A549 treated with AZD2906 at 1 μM for 4 hours (cell line): ENCODE measurements at places on chromosomes 5 and 9. TPM values are rescaled to one million over a fixed set of nuclear protein-coding genes. Genes with fewer than 3 reads are reported as not detected.

LCN9 gene
- total RNA-seq, result not detected in 5 replicates

SERF1A gene
- 0.63 to 1.8 TPM (median 0.89 TPM) in 5 replicates for total RNA-seq

HSD17B3 gene
- 0.09 to 0.22 TPM (median 0.18 TPM) in 3 of 5 replicates, not detected in the others for total RNA-seq

EGFLAM gene
- total RNA-seq, result 0.21 to 0.39 TPM (median 0.23 TPM) in 5 replicates

MSMP gene
- total RNA-seq, result 0.15 to 0.38 TPM (median 0.23 TPM) in 4 of 5 replicates, not detected in the other

ZNG1E gene
- 61.2 to 72.8 TPM (median 62.2 TPM) in 5 replicates for total RNA-seq

OR13D1 gene
- total RNA-seq, result not detected in 5 replicates

PCDHGA6 gene
- 0.11 to 0.28 TPM (median 0.24 TPM) in 5 replicates for total RNA-seq

STKLD1 gene
- total RNA-seq, result 0.50 to 0.92 TPM (median 0.64 TPM) in 5 replicates

MUSK gene
- total RNA-seq, result not detected in 5 replicates

RNF44 gene
- total RNA-seq, result 27.3 to 38.4 TPM (median 35.4 TPM) in 5 replicates

PRPF4 gene
- 48.8 to 57.9 TPM (median 52.0 TPM) in 5 replicates for total RNA-seq

WNT8A gene
- total RNA-seq, result not detected in 5 replicates

FBN2 gene
- total RNA-seq, result 12.9 to 19.1 TPM (median 17.6 TPM) in 5 replicates

BAAT gene
- total RNA-seq, result 0.31 to 0.49 TPM (median 0.46 TPM) in 5 replicates

MEIKIN gene
- total RNA-seq, result not detected in 5 replicates

C9orf72 gene
- 3.3 to 5.2 TPM (median 4.5 TPM) in 5 replicates for total RNA-seq

GLRA1 gene
- total RNA-seq, result not detected in 5 replicates

HSD17B4 gene
- total RNA-seq, result 52.0 to 65.3 TPM (median 58.1 TPM) in 5 replicates

GPRIN1 gene
- 8.2 to 9.6 TPM (median 9.2 TPM) in 5 replicates for total RNA-seq

LRRC19 gene
- total RNA-seq, result not detected in 5 replicates

SLC6A18 gene
- total RNA-seq, result 0.24 TPM in 1 of 5 replicates, not detected in the others

STARD4 gene
- 3.4 to 5.9 TPM (median 4.2 TPM) in 5 replicates for total RNA-seq

SPINK7 gene
- not detected in 5 replicates for total RNA-seq

CARTPT gene
- total RNA-seq, result not detected in 5 replicates

NPR3 gene
- total RNA-seq, result 14.3 to 19.0 TPM (median 14.8 TPM) in 5 replicates

LTC4S gene
- total RNA-seq, result 0.28 TPM in 2 of 5 replicates, not detected in the others

NUTM2G gene
- not detected in 5 replicates for total RNA-seq

BHMT2 gene
- not detected in 5 replicates for total RNA-seq

GSN gene
- 81.3 to 97.6 TPM (median 89.3 TPM) in 5 replicates for total RNA-seq

ZNF454 gene
- total RNA-seq, result not detected in 5 replicates

HTR4 gene
- not detected in 5 replicates for total RNA-seq

TUSC1 gene
- total RNA-seq, result 3.4 to 7.1 TPM (median 7.0 TPM) in 5 replicates

PTGS1 gene
- total RNA-seq, result 1.5 to 2.0 TPM (median 1.8 TPM) in 5 replicates

ST8SIA4 gene
- total RNA-seq, result 0.21 to 0.49 TPM (median 0.29 TPM) in 5 replicates

FOXD4 gene
- 0.13 to 0.57 TPM (median 0.37 TPM) in 5 replicates for total RNA-seq

TMC1 gene
- 0.02 to 0.10 TPM (median 0.07 TPM) in 4 of 5 replicates, not detected in the other for total RNA-seq

GPX8 gene
- 30.6 to 36.7 TPM (median 32.4 TPM) in 5 replicates for total RNA-seq

LAMC3 gene
- 1.7 to 2.3 TPM (median 2.2 TPM) in 5 replicates for total RNA-seq

IFNK gene
- total RNA-seq, result 0.06 TPM in 1 of 5 replicates, not detected in the others

ZDHHC12 gene
- 65.4 to 100.0 TPM (median 97.3 TPM) in 5 replicates for total RNA-seq

HAVCR1 gene
- total RNA-seq, result 26.8 to 45.6 TPM (median 30.4 TPM) in 5 replicates
